ENCODE measurements at places on chromosomes 3 and 15. TPM values are rescaled to one million over a fixed set of nuclear protein-coding genes. Genes with fewer than 3 reads are reported as not detected.

SUSD5 gene
- 0.66 TPM for total RNA-seq

CCDC54 gene
- total RNA-seq = not detected

CYP1A2 gene
- not detected for total RNA-seq

ACOX2 gene
- 4.2 TPM for total RNA-seq

C15orf62 gene
- not detected for total RNA-seq

FMN1 gene
- total RNA-seq = 3.0 TPM

CRYGS gene
- total RNA-seq = 1.3 TPM

EPHB1 gene
- total RNA-seq = 0.88 TPM

PLSCR5 gene
- total RNA-seq = not detected

GOLGA8Q gene
- 1.1 TPM for total RNA-seq

CACNA2D3 gene
- total RNA-seq = not detected

FRG2C gene
- total RNA-seq = under 0.01 TPM

GOLGA8S gene
- total RNA-seq = not detected

TMC3 gene
- total RNA-seq = not detected

SPESP1 gene
- total RNA-seq = 2.4 TPM

MAPKAPK3 gene
- total RNA-seq = 50.7 TPM

FAM162A gene
- total RNA-seq = 5.5 TPM

Data from placental pericyte (primary cell).